ENCODE measurements at places on chromosomes 7 and 10.

GRCh38 chr10:109022417-109023049 is 900.8 kb downstream of the XPNPEP1 start:
- no peak for ATAC-seq

DNA sequence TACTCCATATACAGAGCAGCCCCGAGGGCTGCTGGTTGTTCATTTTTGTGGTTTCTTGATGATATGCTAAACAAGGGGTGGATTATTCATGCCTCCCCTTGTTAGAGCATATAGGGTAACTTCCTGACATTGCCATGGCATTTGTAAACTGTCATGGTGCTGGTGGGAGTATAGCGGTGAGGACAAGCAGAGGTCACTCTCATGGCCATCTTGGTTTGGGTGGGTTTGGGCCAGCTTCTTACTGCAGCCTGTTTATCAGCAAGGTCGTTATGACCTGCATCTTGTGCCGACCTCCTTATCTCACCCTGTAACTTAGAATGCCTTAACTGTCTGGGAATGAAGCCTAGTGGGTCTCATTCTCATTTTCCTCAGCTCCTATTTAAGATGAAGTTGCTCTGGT is 31.3 kb downstream of the GNAT3 start:
- ATAC-seq, result no peak

DNA sequence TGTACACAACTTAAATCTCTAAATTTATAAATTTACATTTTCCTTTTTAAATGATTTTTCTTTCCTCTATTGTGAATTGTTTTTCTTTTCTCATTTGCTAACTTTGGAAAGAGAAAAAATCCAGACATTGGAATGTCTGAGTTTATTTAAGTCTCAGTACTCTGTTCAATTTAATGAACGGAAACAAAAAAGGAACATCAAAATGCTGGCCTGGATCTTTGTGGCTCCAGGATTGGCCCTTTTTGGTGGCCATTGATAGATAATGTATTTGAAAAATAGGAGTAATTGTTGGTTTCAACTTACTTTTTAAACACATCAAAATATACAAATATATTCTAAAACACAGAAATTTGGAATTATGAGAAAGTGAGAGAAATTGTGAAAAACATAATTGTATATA is 336.0 kb downstream of the SUGCT start:
- no peak for ATAC-seq

- ATAC-seq, result no peak
These were observed 620.1 kb upstream of the DPP6 start for GRCh38 chr7:153432063-153432462.

Measured in motor neuron (in vitro differentiated cells).